Motor neuron (in vitro differentiated cells): ENCODE measurements at places on chromosomes 7 and 10.

GRCh38 chr10:47164126-47164799 lies 135.7 kb upstream of the GDF10 start:
- ATAC-seq = no peak

GRCh38 chr7:44634839-44635591 lies 28.6 kb downstream of the OGDH start:
- ATAC-seq = peak; percentile 42

DNA sequence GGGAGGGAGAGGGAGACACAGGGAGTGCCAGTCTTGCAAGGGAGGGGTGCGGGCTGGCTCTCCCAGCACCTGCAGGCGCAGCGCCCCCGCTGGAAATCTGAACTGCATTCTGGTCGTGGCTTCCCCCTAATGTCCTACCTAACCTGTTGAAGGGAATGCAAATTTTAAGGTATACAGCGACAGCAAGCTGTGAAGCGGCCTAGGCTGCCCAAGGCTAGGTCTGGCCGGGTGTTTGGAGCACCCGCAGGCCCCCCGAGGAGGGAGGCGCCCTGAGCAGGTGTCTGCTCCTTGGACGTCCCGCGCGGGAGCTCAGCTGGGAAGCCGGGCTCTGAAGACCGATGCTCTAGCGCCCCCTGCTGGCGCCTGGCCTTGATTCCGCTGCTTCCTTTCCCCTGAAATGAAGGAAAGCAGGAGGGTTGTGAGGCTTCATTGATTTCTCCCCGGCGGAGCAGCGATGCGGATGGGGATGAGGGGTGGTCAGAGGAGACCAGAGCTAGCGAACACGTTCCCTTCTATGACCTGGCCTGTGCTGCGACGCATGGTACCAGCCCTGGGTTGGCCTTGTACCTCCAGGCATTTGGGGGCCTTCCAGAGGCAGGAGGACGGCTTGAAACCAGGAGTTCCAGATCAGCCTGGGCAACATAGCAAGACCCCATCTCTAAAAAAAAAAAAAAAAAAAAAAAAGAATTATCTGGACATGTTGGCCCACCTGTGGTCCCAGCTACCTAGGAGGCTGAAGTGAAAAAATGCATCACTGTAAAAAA lies 601.3 kb downstream of the GALNT17 start:
- ATAC-seq = peak; percentile 86

- no peak for ATAC-seq
These were observed 142.9 kb downstream of the PAXIP1 start for GRCh38 chr7:154859747-154860620.

DNA sequence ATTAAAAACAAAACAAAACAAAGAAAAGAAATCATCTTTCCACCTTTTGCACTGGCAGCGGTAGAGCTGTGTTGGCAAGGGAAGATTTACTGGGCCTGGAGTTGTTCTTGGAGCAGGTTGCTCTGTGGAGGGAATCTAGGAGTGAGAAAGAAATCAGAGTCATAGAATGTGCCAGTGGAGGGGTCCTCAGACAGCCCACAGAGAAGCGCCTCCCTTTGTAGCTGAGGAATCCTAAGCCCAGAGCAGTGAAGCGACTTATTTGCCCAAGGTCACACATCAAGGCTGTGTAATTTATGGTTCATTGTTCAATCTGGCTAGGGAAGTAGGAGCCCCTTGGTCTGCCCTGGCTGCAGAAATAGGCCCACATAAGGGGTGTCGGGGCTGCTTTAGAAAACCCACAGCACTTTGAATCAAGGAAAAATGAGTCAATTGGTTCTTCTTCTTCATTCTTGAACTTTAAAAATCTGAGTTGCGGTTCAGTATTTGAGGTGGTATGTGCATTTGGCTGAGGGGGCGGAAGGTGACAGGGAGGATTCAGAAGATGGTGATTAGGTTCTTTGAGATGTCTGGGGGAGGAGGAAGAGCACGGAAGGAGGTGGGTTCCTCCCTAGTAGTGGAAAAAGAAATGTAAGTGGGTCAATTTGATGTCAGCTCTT lies 253.7 kb downstream of the PTEN start:
- ATAC-seq = peak; percentile 63
